Ureter (tissue), 1 donor: ENCODE measurements at places on chromosomes 16 and 17. TPM values are rescaled to one million over a fixed set of nuclear protein-coding genes. Genes with fewer than 3 reads are reported as not detected.

TNFRSF12A gene
- total RNA-seq, result 27.7 TPM

MPV17L gene
- 17.1 TPM for total RNA-seq

- DNase-seq, result no peak
Observed at GRCh38 chr17:7713782-7714181, 3.8 kb upstream of the DNAH2 start.

GRCh38 chr17:9467518-9467917, 108.1 kb downstream of the STX8 start:
- no peak for DNase-seq

GRCh38 chr17:21508211-21508610, 132.1 kb downstream of the KCNJ12 start:
- DNase-seq, result no peak

HOXB8 gene
- 56.2 TPM for total RNA-seq

GRCh38 chr16:59192551-59193199, 458.6 kb upstream of the GOT2 start:
- DNase-seq, result no peak

- DNase-seq, result no peak
Observed at GRCh38 chr17:59376506-59376905, 45.1 kb downstream of the YPEL2 start.

- no peak for DNase-seq
Observed at GRCh38 chr17:40345994-40346764, 18.4 kb downstream of the GJD3 start.
